ENCODE measurements at places on chromosomes 3 and 15.

- DNase-seq = no peak
Observed at GRCh38 chr3:127722091-127722784, 49.5 kb downstream of the ABTB1 start.

DNA sequence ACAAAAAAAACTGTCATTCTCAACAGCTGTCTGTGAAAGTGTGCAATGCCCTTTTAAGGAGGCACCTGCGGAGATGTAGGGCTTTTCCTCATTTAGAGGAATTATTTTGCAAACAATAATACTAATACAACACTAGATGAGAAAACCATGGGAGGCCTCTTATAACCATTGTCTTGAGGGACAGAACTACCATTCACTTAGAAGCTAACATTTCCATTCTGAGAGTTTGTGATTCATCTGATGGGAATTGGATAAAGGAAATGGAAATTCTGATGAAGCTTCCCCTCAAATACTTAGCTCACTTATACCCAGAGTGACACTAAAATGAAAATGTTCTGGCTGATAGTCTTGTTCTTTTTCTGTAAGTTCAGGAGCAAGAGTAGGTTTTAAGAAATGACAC is 147.7 kb downstream of the CADPS start:
- no peak for DNase-seq

- no peak for DNase-seq
Observed at GRCh38 chr3:184099806-184100686, 3.2 kb downstream of the HTR3E start.

- no peak for DNase-seq
Observed at GRCh38 chr15:52540374-52541012, 11.8 kb upstream of the MYO5A start.

GRCh38 chr3:134991472-134992010 is 196.5 kb downstream of the EPHB1 start:
- DNase-seq = no peak

DNA sequence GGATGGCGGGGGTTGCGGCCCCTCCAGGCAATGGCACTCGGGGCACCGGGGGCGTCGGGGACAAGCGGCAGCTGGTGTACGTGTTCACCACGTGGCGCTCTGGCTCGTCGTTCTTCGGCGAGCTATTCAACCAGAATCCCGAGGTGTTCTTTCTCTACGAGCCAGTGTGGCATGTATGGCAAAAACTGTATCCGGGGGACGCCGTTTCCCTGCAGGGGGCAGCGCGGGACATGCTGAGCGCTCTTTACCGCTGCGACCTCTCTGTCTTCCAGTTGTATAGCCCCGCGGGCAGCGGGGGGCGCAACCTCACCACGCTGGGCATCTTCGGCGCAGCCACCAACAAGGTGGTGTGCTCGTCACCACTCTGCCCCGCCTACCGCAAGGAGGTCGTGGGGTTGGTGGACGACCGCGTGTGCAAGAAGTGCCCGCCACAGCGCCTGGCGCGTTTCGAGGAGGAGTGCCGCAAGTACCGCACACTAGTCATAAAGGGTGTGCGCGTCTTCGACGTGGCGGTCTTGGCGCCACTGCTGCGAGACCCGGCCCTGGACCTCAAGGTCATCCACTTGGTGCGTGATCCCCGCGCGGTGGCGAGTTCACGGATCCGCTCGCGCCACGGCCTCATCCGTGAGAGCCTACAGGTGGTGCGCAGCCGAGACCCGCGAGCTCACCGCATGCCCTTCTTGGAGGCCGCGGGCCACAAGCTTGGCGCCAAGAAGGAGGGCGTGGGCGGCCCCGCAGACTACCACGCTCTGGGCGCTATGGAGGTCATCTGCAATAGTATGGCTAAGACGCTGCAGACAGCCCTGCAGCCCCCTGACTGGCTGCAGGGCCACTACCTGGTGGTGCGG is 1.9 kb downstream of the CHST2 start:
- DNase-seq = no peak

GRCh38 chr15:90192961-90193786 is 8.0 kb upstream of the SEMA4B start:
- no peak for DNase-seq

GRCh38 chr3:188711881-188712247 is 459.9 kb upstream of the TPRG1 start:
- no peak for DNase-seq

- no peak for DNase-seq
Observed at GRCh38 chr3:197155046-197155445, 125.4 kb upstream of the MELTF start.

DNA sequence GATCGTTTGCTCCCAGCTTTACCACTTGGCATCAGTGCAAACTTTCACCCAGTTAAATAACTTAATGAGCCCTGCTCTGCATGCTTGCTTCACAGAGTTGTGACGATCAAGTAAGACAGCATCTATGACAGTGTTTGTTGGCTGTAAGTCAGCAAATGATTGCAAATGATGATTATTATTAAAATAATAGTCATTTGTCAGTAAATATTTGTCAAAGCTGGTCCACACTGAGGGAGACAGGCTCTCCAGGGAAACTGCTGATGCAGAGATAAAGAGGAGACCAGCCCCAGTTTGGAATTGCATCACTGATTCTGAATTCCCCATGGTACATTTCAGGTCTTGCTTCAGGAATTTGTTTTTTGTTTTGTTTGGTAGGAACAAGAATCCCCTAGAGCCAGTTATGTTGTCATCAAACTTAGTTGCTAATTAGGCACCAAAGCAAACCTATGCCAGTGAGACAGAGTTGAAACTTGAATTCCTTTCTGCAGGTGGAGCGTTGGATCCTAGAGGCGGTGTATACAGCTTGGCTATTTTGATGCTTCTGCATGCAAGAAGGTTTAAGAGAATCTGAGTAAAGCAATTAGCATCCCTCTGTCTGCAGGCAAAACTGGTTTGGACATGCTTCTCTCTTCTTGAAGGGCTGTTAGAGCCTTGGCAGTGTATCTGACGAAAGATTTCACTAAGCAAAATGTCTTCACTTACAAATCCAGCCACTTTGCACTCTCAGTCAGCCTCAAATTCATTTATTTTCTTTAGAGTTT is 338.6 kb upstream of the TPRG1 start:
- no peak for DNase-seq

DNA sequence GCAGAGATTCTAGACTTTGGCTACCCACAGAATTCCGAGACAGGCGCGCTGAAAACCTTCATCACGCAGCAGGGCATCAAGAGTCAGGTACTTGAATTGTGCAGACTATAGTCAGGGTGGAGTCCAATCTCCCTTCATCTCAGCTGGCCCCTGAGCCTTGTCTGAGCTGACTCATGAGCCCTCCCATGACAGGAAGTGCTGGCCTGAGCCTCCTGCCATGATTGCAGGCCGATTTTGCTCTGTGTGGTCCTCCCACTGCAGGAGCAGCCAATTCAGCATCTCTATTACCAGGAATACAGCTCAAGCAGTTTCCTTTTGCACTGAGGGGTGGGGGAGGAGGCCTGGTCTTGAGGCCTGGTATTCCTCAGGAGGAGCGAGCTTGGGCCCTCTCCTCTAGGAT is 5.5 kb downstream of the AP2M1 start:
- DNase-seq = no peak

DNA sequence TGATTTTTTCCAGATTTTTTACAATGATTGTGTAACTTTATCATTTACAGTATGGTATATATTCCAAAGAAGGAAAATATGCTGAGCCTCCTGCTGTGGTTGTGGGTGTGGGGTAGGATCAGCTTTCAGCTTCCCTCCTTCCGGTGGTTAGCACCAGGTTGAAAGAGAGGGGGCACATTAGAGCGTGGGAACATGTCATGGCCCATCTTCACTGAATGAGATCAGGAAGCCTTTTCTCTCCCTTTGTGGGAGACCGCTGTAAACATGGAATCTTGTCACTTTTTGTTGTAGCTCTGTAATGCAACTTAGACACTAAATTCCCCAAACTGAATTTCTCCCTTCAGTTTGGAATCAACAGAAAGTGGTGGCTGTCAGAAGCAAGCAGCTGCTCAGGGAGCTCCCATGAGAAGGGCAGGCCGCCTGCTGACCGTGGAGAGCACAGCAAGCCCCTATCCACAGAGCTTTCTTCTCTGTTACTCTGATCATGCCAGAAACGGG is 86.7 kb upstream of the LIMD1 start:
- DNase-seq = no peak

DNA sequence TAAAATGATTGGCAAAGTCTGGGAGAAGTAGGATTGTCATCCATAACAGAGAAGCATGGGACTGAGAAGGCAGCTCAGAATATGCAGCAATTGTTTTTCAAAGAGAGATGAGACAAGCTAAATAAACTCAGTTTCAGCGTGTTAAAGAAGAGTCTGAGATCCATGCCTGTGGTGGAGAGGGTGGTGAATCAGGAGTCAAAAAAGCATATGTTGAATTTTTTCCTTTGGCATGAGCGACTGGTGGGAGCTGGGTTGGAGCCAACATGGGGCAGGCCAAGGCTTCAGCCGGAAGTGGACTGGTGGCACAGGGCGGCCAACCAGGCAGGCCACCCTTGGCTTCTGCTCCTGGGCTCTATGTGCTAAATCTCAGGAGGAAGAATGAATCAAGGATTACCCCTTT is 102.0 kb downstream of the SST start:
- no peak for DNase-seq

DNA sequence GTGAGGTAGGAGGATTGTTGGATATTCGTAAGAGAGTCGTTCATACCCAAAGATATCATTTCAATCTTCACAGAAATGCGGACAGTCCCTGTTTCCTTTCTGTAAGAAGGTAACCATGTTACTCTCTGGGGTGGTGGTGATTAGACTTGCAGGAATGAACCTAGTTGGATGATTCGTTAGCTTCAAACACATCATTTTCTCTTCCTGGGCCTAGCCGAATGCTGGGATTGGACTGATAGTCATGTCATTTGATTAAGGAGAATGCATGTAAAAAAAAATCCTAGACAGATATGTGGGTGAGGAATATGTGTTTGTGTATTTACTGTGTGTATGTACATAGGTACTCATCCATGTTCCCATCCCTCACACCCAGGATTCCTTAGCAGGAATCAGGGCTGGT is 12.4 kb downstream of the SLCO3A1 start:
- DNase-seq = no peak

GRCh38 chr3:100210772-100211135 is 50.0 kb upstream of the TBC1D23 start:
- no peak for DNase-seq

- DNase-seq = no peak
Observed at GRCh38 chr15:95259513-95259912, 1028.2 kb downstream of the MCTP2 start.

DNA sequence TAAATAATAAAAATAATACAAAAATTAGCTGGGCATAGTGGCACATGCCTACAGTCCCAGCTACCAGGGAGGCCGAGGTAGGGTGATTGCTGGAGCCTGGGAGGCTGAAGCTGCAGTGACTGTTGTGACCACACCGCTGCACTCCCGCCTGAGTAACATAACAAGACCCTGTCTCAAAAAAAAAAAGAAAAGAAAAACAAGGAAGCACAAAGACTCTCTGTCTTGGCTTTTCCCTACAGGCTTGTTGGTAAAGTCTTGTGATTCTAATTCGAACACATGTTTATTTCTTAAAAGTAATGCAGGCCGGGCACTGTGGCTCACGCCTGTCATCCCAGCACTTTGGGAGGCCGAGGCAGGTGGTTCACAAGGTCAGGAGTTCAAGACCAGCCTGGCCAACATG is 60.1 kb downstream of the CAPN3 start:
- DNase-seq = no peak

DNA sequence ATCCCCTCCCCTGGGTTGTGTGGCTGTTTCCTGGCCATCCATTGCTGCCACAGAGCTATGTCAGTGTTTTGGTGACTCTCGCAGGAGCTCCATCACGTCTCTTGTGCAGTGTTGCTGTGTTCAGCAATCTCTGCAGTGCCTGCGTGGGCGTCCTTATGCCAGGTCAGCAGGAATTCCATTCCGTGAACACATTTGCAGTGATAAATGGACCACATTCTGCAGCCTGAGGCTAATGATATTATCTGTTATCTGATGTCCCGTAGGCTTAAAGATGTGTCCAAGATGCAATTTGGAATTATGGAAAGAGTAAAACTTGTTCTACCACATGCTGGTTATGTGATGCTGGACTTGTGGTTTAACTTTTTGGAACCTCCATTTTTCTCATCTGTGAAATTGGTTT is 25.5 kb upstream of the COL6A6 start:
- DNase-seq = no peak

GRCh38 chr15:38378161-38378560 is 75.8 kb upstream of the FAM98B start:
- no peak for DNase-seq

All from effector memory CD4-positive, alpha-beta T cell (primary cell).